CD4-positive, alpha-beta memory T cell (primary cell): ENCODE measurements at places on chromosomes 7 and 10. TPM values are rescaled to one million over a fixed set of nuclear protein-coding genes. Genes with fewer than 3 reads are reported as not detected.

GRCh38 chr7:124930655-124931597, 1.3 kb upstream of the POT1 start:
- no peak for DNase-seq

- DNase-seq: no peak
Observed at GRCh38 chr10:114764656-114765055, 56.9 kb upstream of the FHIP2A start.

DNA sequence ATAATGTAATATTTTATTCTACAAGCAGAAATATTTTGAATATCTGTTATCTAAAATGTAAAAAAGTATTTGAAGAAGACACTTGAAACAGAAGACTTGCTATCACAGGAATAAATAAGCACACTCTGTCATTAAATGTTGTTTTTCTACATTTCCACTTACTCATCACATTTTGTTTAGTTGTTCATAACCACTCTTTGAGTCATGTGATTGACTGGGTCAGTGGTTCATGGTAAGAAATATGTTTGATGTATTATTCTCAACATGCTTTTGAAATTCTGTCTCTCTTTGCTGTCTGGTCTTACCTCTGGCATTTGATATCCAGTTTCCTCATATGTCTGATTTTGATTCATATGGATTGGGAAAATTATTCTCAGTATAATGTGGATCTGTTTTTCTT, 171.8 kb downstream of the SUGCT start:
- DNase-seq: no peak

ANKIB1 gene
- 78.5 TPM for total RNA-seq
